Stimulated activated CD4-positive, alpha-beta T cell treated with anti-CD3 and anti-CD28 coated beads, Interleukin-2, amount 100 ng/mL, for 24 hours (primary cell): ENCODE measurements at places on chromosomes 5 and 9.

GRCh38 chr9:36074870-36075532, 38.3 kb downstream of the RECK start:
- DNase-seq, result no peak

GRCh38 chr9:107942291-107942690, 452.7 kb upstream of the KLF4 start:
- no peak for DNase-seq

GRCh38 chr9:120360046-120360445, 219.9 kb downstream of the CDK5RAP2 start:
- DNase-seq, result no peak

DNA sequence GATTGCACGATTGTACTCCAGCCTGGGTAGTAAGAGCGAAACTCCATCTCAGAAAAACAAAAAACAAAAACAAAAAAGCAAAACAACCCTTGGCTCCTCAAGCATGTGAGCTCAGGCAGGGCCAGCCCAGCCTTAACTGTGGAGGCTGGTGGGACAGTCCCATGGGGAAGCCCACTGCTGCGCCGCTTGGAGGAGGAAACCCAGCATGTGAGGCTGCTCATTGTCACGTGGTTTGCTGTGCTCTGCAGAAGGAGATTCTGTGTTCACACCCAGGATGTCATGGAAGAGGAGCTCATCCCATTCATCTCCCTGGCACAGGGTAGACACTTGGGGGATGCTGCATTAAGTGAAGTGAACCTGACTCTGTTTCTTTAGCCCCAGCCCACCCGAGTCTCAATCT, 4.0 kb downstream of the ZBED3 start:
- DNase-seq, result no peak

DNA sequence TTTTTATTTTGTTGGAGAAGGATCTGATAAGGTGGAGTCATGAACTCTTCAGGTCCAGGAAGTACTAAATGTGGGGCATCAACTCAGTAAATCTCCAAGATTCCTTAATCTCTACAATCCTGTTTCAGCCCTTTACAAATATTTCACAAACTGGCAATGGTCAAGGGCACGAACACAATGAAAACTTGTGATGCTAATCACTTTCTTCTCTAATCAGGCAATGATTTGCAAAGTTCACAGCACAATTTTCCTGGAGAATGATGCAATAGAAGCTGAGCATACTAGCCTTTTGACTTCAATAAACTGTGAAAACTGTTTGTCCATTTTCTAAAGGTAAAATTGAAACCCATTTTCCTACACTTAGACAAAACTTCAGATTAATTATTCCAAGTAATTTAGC, 16.9 kb downstream of the GDF9 start:
- DNase-seq, result no peak

DNA sequence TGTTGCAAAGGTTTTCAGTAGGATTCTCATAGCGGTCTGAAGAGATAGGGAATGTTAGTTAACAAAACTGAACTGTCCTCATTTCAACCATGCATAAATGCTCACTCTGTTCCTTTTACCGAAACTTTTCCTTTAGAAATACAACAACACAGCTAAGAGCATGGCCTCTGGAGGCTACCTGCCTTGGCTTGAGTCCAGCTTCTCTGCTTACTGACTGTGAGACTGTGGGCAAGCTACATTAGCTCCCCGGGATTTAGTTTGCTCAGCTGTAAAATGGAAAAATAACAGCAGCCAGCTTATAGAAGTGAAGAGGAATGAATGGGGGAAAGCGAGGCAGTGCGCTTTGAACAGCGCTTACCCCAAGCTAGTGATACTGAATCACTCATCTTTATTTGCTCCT, 507.9 kb upstream of the DAP start:
- DNase-seq, result no peak

GRCh38 chr9:136312436-136312835, 8.5 kb upstream of the CCDC187 start:
- DNase-seq, result peak; percentile 56

DNA sequence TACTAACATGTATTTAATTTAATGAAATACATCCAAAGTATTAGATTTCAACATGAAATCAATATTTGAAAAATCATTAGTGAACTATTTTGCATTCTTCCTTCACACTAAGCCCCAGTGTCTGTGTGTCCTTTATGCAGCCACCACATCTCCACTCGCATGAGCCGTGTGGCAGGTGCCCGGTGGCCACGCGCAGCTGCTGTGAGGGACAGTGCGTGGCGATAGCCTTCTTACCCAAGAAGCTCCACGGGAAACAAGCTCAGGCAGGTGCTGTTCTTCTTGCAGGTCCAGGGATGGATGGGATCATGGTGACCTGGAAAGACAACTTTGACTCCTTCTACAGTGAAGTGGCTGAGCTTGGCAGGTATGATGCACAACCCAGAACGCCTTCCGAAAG, 79.3 kb upstream of the OTULINL start:
- DNase-seq, result no peak

DNA sequence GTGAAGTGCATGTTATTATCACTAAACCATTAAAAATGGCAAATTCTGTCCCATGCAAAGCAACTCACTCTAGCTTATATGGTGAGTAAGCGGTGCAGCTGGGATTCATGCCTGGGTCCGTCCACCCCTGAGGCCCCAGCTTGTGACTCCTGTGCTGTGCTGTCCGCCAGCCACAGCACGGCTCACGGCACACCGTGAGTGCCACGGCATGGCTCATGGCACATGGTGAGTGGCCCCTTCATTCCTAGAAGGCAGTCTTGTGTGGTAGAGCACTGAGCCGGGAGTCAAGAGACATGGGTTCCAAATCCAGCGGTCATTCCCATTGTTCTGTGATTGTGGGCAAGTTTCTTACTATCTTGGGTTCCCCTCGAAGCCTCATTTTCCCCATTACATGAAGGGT, 18.8 kb downstream of the RGS3 start:
- DNase-seq, result no peak

DNA sequence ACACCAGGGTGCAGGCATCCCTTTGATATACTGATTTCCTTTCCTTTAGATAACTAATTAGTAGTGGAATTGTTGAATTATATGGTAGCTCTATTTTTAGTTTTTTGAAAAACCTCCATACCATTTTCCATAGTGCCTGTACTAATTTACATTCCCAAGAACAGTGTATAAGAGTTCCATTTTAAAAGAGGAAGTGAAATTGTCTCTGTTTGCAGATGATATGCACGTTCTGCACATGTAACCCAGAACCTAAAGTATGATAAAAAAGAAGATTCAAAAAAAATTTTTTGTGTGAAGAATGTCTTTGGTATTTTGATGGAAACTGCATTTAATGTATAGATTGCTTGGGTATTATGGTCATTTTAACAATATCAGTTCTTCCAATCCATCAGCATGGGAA, 424.0 kb upstream of the CCNH start:
- DNase-seq, result no peak

DNA sequence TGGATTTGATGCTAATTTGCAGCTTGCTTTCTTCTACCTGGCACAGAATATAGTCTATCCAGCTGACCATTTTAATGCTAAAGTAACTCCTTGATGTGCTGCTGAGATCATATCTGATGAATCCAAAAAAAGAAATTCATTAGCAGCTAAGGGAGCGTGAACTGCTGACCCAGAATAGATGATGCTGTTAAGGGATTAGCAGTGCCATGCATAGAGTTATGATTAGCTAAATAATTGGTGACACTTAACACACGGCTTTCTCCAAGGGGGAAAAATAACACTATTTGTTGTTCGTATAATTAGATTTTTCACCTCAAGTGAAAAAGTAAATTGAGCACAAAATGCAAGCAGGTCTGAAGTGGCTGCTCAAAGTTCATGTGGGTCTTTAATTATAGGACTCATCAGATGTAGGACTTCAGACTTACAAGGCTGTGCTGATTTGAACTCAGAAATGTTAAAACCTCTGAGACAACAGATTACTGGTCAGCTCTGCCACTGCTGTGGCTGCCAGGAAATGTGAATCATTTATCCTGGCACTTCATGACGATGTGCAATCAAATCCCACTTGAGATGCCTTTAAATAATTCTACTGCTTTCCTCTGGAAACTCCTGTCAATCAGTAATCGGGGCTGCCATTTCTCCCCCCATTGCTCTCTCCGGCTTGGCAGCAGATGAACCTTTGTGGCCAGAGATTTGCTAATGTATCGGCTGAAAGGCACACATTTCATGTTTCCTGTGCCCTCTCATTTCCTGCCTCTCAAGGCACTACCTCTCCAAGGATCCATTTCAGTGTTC, 291.6 kb upstream of the C9orf72 start:
- no peak for DNase-seq

- DNase-seq, result peak; percentile 58
These were observed 89.2 kb upstream of the PRLR start for GRCh38 chr5:35319333-35320002.

- DNase-seq, result no peak
These were observed 96.0 kb upstream of the PAM start for GRCh38 chr5:102659151-102659550.

DNA sequence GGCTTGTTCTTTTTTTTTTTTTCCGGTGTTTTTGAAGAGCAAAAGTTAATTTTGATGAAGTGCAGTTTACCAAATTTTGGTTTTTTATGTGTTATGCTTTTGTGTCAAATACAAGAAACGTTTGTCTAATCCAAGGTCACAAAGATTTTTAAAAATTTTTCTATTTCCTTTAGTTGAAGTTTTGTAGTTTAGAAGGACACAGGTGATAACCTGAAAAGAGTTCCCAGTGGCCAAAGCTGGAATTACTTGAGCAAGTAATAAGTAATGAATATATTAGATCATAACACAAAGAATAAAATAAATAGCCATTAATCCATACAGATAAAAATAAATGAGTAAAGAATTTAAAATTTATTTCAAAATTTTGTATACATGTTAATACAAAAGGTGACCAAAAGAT, 71.5 kb downstream of the FCHO2 start:
- DNase-seq, result no peak

- no peak for DNase-seq
These were observed 69.2 kb downstream of the ANGPTL2 start for GRCh38 chr9:127053057-127053821.

GRCh38 chr5:36744773-36745589, 131.6 kb upstream of the NIPBL start:
- peak; percentile 24 for DNase-seq

DNA sequence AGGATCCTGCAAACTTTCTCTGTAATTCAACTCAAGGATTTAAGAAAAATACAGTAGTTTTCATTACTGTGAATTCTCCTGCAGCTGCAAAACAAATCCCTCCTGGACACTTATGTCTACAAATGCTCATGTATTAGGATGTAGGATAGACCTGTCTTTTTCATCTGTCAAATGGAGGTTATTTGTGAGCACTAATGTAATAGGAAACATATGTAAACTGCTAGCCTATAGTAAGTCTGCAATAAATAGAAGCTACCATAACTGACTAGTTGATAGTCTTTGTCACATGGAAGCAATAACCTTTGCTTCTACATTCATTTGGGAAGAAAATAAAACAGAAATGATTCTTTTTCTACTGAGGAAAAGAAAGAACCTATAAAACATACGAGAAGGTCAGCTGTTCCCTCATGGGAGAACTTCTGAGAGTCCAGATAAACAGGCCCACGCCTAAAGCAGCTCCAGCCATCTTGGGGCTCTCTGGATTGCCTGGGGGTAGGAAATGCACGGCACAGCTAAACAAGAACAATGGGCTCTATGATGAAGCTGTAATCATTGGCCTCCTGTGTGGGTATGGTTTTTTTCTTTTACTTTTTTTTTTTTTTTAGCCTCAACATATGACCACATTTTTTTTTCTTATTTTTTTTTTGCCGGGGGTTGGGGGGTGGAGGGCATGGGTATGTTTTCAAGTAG, 6.2 kb downstream of the KCNV2 start:
- DNase-seq, result no peak

- no peak for DNase-seq
These were observed 68.2 kb upstream of the TAF1L start for GRCh38 chr9:32703635-32704034.

DNA sequence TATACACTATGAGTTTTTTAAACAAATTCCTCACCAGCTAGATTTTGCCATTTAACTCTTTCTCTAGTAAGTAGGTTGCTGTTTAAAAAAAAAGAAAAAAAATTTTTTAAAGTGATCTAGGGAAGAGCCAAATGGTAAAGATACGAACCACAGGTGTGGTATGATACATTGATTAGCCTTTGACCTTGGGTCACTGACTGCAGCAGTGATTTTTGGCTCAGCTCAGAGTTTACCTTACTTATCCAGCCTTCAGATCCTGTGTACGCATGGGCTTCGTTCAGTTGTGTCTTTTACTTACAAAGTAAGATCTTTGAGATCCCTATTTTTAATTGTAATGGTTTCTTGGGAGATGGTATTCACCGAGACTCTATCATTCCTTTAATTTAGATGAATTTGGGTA, 12.4 kb upstream of the GNG10 start:
- DNase-seq, result no peak

DNA sequence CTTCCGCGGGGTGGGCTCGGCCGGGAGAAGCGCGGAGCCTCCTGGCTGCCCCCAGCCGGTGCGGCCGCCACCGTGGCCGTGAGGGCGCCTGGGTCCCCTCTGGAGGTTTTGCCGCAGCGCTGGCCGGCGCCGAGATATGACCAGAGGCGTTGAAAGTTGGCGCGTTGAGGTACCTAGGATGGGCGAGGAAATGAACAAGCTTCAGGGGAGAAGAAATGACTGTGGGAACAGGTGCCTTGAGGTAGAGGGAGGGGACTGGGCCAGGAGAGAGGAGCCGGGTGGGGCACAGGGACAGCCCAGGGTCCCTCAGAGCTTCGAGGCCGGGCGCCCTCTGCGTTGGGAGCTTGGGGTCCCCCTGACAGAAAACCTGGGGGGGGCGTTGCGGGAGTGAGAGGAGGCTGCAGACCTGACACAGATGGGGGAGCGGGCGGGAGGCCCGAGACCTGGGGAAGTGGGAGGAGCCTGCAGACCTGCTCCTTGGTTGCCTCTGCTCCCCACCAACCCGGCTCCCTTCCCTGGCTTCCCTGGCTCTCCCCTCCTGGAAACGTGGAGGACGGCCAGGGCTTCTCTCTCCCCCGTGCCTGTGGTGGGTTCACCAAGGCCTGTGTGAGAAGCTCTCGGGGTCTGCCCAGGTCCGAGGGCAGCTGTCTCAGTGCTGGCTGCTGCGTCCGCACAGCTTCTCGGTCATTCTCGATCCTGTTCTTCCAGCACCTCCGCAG, 14.2 kb downstream of the RABL6 start:
- no peak for DNase-seq
